ENCODE measurements at places on chromosomes 13 and 19. TPM values are rescaled to one million over a fixed set of nuclear protein-coding genes. Genes with fewer than 3 reads are reported as not detected.

Gene RNF225
- not detected for total RNA-seq

Gene TEX101
- total RNA-seq = not detected

Gene GPR12
- not detected for total RNA-seq

Gene ZNF320
- total RNA-seq = 0.68 TPM

Gene NBEA
- 0.76 TPM for total RNA-seq

Gene SLAIN1
- 5.5 TPM for total RNA-seq

Gene ZNF829
- 0.77 TPM for total RNA-seq

Gene ZNF99
- 0.07 TPM for total RNA-seq

Gene VSTM2B
- not detected for total RNA-seq

Gene IRGC
- not detected for total RNA-seq

Gene CFD
- 3.5 TPM for total RNA-seq

Gene B3GNT8
- 0.51 TPM for total RNA-seq

Gene CYP2A6
- 73.6 TPM for total RNA-seq

Gene CPB2
- 519 TPM for total RNA-seq

Gene CGB8
- total RNA-seq = not detected

Gene OR10H1
- not detected for total RNA-seq

Gene TTC9B
- not detected for total RNA-seq

Gene TMIGD2
- total RNA-seq = not detected

Gene SF3A2
- total RNA-seq = 18.5 TPM

Gene STARD13
- 11.4 TPM for total RNA-seq

Gene GJB2
- total RNA-seq = 29.7 TPM

Gene ZSCAN1
- total RNA-seq = not detected

Gene C13orf42
- not detected for total RNA-seq

Gene MCEMP1
- total RNA-seq = 0.81 TPM

Gene CAMSAP3
- 22.3 TPM for total RNA-seq
